ENCODE measurements at places on chromosomes 6 and 20.

- no peak for DNase-seq
These were observed 4.2 kb upstream of the RSPO3 start for GRCh38 chr6:127114214-127114760.

- DNase-seq: no peak
These were observed 11.0 kb upstream of the FBXL4 start for GRCh38 chr6:98958776-98959175.

- DNase-seq: no peak
These were observed 144.0 kb upstream of the TSHZ2 start for GRCh38 chr20:52828199-52828598.

DNA sequence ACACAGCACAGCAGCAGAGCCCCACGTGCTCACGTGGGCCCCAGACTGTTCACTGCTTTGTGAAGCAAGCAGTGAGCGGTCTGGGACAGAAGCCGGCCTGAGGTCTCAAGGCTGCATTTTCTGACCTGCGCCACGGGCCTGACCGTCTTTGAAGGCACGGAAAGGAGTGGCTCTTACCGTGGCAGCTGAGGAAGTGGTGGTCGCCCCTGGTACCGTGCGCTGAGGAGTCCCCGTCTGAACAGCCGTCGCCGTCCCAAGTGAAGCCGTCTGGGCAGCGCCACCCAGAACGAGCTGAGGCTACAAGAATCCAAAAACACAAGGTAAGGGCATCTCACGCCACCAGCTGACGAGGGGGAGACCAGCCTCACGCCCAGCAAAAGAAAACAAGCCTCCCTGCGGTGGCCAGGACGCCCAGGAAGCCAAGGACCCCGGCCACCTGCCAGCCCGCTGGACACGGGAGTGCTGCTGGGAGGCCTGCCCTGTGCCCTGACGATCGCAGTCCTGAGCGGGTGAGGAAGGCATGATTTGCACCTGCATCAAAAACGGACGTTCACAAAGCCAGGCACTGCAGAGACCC lies 55.7 kb downstream of the TAF4 start:
- DNase-seq: no peak

DNA sequence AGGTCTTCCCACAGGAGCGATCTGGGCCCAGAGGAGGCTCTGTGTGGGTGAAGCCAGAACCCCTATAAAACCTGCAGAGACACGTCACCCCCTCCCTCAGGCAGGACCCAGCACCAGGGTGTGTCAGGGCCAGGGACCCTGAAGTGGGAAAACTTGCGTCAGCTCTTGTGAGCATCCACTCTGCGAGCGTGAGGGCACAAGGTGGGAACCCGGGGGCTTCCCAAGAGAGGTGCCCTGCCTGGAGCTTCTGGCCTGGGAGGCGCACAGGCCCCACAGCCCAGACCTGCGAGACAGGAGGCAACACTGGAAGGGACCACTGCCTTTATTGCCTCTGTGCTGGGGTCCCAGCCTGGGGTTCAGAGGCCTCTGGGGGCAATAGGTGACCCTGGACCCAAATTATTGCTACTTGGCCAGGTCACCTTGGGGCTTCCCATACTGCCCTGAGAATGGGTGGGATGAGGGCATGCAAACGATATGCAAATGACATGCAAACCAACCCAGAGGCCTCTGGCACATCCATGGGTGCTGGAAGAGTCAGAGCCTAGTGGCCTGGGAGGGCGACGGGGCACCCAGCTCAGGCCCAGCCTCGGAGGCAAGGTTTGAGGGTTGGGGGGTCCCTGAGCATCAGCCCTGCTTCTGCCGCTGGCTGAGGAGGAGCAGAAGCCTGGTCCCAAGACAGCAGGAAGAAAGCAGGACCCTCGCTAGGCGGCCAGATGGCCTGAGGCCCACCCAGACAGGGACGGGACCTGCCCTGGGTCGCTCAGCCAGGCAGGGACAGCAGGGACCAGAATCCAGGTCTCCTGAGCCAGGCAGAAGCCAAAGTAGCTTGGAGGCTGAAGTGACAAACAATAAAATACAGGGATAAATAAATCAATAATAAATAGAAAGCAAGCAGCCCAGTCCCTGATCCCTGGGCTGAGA lies 5.1 kb upstream of the C20orf144 start:
- no peak for DNase-seq

DNA sequence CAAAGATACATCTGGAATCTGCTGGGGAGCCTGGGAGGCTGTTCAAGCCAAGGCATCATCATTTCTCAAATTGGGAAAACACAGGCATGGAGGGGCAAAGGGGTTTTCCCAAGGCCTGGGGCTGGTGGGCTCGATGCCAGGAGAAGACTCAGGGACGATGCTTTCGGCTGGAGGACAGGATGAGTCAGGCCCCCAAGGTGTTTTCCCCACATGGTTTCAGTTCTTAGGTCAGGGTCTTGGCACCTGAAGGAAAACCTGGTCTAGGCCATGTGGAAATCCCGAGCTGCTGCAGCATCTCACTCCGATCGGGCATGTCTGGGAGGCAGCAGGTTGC lies 348.1 kb downstream of the CDC5L start:
- DNase-seq: no peak

GRCh38 chr6:43115365-43115764 lies 39.3 kb downstream of the PTK7 start:
- no peak for DNase-seq

DNA sequence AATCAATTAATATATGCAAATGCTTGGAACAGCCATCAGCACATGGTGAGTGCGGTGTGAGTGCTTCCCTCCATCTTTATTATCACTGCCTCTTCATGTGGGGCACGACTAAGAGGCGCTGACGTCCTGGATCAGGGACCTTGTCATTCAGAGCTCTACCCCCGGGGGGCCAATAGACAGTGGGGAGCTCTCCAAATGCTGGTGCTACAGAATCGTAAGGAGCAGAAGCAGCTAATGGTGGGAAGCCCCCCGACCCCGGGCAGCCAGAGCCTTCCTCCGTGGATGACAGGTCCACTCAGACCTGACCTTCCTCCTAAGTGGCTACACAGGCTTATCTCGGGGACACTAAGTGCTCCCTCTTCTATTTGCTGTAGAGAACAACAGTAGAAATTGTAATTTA lies 257.5 kb upstream of the PMEPA1 start:
- DNase-seq: no peak

- DNase-seq: no peak
These were observed 125.6 kb downstream of the MAFB start for GRCh38 chr20:40563296-40563950.

GRCh38 chr6:118935331-118935668 lies 341 bp upstream of the MCM9 start:
- DNase-seq: no peak

- no peak for DNase-seq
These were observed 45.3 kb downstream of the RRBP1 start for GRCh38 chr20:17636523-17637412.

GRCh38 chr6:1745814-1746213 lies 136.1 kb downstream of the FOXC1 start:
- DNase-seq: no peak

DNA sequence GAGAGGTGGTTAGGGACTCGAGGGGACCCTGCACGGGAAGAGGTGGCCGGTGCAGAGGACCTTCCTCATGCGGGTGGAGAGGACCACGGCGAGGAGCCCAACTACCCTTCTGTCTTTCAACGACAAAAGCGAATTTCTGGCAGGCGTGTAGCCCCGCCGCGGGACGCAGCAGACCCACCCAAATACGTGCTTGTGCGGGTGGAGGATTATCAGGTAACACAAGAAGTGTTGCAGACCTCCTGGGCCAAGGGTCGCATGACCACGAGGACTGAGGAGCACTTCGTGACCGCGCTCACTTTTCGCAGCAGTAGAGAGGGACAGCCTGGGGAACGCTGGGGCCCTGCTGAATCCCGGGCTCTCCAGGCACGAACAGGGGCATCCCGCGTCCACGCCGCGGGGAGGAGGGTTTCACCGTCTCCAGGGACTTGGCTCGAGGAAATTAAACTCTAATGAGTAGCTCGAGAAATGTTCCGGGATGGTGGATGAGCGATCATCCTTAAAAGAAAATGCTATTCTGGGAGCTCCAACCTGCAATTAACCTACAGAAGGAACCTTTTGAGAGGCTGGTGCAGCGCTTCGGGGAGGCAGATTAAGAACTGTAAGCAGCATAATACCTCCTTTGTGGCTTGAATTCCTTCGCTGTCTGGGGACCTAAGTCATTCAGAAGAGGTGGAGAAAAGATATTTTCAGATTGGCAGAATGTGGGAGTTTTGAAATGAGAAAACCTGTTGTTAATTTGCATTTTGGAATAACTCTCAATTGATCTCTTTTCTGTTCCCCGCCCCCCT lies 804 bp downstream of the C6orf141 start:
- DNase-seq: no peak

DNA sequence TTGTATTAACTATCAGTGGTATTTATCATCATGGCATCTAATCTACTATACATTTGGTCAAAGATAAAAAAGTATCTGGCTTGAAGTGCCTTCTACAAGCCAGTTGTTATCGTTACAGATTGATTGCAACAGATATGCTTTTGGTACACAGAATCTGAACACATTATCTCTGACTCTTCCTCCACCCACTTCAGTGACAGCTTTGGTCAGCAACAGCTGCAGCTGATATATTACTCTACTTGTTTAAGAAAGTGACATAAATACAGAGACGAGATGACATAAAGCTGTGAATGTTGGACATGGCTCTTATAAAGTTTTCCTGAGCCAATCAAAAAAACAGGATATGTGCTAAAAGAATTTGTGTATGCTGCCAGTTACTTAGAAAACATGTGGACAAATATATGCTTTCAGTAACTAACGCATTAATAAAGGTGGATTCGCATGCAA lies 77.6 kb downstream of the HIVEP2 start:
- no peak for DNase-seq

GRCh38 chr6:1381481-1382330 lies 7.7 kb upstream of the FOXF2 start:
- DNase-seq: peak; percentile 52

DNA sequence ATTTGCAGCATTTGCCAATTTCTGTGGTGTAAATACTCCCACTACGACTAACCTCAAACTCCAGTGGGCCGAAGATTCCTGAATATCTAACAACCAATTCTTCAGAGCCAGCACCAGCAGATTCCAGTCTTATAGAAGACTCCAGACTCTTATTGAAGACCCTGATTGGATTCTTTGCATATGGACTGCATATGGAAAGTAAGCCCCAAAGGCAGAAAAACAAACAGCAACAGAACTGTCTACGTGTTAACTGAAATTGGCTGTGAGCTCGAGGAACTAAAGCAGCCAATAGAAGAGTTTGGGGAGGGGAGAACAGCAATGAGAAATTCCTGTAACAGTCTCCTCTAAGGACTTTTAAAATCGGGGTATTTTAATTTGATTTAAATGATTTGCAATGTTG lies 19.7 kb upstream of the NRSN1 start:
- DNase-seq: no peak

DNA sequence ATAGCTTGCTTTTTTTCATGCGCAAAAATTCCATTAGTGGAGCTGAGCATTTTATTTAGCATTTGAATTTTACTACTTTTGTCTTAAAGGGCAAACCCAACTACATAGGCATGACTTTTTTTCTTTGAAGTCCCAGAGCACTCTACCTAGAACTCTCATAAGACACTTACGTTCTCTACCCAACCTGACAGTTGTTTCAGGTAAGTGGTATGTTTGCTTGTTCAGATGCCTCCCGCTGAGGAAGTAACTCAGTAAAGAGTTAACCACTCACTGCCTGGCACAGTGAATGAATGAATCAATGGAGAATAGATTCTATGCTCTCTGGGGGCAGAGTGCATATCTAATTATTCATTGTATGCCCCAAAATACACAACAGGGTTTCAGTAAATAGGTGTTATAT lies 212.3 kb upstream of the PRDM1 start:
- DNase-seq: no peak

- no peak for DNase-seq
These were observed 38.9 kb downstream of the HNF4A start for GRCh38 chr20:44394452-44394701.

DNA sequence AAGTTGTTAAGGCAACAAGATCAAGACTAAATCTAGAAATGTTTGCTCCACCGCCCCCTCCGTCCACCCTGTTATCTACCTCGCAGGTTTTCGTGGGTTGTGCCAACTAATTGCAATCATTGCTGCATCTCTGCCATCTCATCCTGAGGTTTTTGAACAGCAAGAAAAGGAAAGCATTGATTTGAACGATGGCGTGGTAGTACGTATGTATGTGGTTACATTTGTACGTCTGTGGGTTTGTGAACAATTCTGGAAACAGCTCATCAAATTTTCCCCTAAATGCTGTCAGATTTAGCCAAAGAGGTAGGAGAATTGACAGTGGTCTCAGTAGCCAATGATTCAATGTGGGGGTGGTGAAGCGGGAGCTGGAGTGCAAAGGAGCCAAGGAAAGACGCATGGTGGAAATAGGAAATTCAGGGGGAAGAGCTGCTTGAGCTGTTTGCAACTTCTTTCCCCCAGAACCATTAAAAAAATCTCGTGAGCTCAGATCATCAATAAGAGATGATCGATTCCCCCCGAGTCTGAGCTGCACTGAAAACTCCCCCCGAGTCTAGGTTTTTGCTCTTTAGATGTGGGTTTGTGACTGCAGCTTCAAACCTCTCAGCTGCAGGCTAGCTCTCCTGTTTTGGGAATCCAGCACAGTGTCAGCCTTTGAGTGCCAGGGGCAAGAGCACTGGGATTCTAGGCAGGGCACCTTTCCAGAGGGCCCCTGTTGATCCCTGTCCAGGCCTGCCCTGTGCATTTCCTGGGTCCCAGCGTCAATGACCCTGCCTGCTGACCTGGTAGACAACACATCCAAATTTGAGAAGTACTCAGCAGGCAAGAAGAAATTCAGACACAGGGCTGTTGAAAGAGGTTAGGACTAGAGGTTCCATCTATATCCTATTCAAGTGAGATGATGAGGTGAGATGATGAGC lies 72.6 kb upstream of the LY86 start:
- peak; percentile 13 for DNase-seq

DNA sequence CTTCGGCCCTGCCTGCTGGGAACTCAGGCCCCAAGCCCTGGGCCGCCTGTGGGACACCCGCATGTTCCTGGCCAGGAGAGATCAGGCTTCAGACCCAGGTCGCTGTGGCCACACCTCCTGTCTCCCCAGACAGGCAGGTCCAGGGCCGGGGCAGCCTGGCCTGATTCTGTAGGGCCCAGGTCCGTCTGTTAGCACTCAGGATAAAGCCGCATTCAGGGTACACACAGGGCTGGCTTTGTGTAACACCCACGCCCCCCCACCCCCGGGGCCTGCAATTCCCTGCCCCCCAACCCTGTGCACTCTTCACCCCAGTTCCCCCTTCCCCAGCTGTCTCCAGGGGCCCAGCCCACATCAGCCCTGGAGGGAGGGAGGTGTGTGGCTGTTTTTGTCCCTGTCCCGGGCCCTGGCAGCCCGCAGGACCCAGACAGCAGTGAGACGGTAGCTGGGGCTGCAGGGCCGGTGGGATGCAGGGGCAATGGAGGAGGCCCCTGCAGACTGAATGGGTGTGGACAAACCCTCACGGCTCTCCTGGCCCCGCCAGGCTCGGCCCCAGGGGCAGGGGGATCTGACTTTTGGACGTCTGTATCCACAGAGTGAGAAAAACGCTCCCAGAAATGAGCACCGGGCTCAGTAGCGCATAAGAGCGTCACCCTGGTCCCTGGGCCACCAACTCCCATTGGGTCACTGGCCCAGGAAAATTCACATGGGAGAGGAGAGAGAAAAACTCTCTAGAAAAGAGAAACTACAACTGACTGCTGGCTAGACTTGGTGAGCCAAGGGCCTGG lies 42.4 kb upstream of the ZBP1 start:
- DNase-seq: peak; percentile 0
